ENCODE measurements at places on chromosomes 5 and 9.

DNA sequence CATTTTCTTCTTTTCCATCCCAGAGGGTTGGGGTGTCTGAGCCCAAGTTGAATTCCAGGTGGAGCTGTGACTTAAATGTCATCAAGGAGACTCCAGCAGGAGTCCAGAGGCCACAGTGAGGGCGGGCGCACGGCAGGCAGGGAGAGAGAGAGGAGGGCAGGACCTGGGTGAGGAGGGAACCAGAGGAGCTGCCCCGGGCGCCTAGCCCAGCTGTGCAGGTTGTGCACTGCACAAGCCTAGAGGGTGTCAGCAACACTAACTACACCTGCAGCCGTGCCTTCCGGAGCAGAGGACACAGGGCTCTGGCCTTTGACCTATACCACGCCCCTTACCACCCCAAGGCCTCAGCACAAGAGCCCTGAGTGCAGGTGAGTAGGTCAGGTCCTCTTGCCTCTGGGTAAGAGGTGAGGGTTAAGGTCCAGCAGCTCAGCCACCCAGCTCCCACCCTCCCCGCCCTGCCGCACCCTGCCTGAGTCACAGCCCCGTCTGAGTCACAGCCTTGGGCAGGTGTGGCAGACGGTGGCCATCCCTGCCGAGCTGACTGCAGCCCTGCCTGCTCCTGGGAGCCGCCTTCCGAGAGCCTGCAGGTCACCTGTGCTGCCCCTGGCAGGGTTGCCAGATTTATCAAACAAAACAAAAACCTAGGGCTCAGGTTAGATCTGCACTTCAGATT lies 6.4 kb upstream of the AGPAT2 start:
- no peak for DNase-seq

DNA sequence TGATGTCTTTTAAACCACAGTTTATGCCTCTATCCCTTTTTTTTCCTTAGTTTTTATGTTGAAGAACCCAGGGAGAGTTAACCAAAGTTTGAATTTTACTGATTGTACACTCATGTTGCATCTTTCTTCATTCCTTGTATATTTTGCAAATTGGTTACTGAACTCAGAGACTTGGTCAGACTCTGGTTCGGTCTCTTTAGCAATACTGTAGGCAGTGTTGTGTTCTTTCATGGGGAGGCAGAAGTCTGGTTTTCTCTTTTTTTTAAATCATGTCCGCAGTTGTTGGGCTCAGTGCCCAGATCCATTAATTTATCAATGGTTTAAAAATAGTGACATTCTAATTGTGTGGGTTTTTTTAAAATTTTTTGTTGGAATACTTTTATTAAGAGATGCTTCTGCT lies 23.4 kb downstream of the UBE2R2 start:
- no peak for DNase-seq

- no peak for DNase-seq
These were observed 76.2 kb downstream of the ARHGAP26 start for GRCh38 chr5:142846406-142846805.

GRCh38 chr5:146703499-146703898 lies 175.1 kb downstream of the PPP2R2B start:
- no peak for DNase-seq

DNA sequence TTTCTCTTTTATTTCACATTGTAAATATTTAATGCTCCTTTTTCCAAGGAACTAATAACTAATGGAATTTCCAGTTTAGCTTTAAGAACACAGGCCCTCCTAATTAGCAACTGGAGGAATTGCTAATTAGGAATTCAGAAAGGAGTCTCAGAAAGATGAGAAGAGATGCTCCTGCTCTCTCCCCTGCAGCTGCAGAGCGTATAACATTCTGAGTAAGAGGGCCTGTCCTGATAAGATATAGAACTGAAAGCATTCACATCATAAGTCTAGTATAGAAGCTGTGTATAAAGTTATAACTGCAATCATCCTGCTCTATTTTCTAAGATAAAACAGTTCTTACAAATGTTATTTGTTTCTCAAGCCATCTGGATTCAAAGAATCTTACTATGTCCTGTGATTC lies 83.2 kb downstream of the DTWD2 start:
- no peak for DNase-seq

DNA sequence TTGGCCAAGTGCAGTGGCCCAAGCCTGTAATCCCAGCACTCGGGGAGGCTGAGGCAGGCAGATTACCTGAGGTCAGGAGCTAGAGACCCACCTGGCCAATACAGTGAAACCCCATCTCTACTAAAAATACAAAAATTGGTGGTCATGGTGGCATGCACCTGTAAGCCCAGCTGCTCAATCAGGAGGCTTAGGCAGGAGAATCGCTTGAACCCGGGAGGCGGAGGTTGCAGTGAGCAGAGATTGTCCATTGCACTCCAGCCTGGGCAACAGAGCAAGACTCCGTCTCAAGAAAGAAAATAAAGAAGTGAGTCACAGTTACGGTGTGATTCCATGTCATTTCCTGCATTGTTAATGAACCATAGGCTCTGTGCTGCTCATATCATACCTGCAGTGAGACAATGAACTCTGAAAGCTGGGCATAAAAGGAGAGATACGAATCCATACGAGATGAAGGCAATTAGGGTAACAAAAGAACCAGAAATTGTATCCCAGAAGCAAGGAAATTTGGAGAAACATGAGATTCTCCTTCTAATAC lies 44.6 kb downstream of the TIMD4 start:
- DNase-seq, result no peak

DNA sequence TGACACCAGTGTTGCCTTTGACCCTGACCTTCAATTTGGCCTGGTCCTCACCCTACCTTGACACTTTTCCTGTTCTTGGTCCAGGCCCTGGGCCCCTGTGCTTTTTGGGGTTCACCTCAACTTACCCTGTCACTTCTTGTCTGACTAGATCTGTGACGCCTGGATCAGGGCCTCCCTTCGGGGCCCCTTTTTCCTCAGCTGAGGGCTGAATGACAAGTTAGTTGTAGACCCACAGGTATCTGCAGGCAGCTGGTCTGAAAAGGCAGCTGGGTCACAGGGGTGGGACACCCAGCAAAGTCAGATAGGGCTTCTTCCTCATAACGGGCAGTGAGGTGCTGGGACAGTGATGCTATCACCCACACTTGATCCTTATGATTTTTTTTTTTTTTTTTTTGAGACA lies 10.0 kb upstream of the MYORG start:
- no peak for DNase-seq

DNA sequence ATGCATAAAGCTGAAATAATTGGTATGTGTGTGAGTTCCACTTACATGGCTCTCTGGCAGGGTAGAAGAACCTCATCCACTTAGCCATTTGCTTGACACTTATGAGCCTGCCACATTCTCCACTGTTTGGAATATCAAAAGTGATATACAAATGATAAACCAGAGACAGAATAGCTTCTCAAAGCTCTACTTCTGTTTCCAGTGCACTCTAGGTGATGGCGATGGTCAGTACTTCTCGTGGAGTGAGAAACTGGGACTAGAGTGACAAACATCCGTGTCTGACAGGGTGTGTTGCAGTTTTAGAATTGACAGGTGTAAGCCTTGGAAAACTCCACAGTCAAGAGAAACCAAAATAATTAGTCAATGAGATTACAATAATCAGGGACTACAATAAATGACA lies 935.8 kb upstream of the TYRP1 start:
- DNase-seq, result no peak

DNA sequence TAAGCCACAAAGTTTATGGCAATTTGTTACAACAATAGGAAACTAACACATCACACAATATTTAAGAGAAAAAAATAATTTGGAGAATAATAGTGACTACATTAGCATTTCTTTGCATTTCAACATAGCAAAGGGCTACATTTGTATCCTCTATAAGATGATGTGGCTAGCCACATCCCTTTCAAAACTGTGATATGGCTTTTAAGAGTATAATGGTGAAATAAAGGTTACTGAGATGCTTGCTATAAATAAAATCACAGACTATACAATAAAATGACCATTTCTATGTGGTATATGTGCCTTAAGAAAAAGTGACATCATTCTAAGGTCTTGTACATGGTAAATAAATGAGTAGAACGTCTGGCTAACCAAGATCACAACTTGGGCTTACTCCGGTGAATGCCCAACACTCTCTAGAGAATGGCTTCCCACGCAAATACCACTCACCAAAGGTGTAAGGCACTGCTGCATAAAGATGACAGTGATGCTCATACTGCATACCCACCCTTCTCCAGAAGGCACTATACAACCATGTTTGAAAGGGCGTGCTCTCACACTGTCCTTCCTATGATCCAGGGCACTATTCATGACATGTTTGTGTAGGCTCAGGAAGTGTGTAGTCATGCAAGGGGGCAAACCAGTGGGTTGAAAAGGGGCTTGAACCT lies 286.5 kb downstream of the MLLT3 start:
- DNase-seq, result no peak

- no peak for DNase-seq
These were observed 3.7 kb downstream of the GALNT12 start for GRCh38 chr9:98811051-98811650.

GRCh38 chr5:175715627-175716522 lies 58.0 kb downstream of the HRH2 start:
- no peak for DNase-seq

- no peak for DNase-seq
These were observed 11.6 kb upstream of the WHRN start for GRCh38 chr9:114516913-114517312.

- DNase-seq, result no peak
These were observed 6.0 kb downstream of the POLR3G start for GRCh38 chr5:90480699-90481098.

GRCh38 chr5:16812911-16813310 lies 123.2 kb downstream of the MYO10 start:
- no peak for DNase-seq

DNA sequence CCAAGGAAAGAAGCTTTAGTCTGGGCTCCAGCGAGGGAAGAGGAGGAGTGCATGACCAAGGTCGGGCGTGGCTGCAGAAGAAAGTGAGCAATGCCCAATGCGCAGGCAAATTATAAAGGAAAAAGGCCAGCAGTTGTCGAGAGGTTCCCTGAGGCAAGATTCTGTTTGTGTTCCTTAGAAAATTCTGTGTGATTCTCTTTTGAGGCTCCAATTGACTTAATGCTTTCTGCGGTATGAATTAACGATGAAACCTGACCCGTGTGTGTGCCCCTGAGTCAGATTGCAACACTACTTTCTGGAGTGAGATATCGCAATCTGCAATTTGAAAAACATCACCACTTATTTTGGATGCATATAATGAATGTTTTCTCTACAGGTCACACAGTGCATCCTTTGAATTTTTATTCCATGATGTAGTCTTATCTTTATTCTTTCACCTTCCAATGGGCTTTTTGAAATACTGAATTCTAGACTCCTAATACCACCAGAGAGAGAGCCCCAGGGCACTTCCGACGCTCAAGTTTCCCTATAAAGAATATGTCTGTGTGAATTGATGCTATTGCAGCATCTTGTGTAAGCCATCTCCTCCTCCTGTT lies 117.9 kb upstream of the IL6ST start:
- no peak for DNase-seq

GRCh38 chr5:137199966-137200365 lies 299.2 kb downstream of the SPOCK1 start:
- DNase-seq, result no peak

DNA sequence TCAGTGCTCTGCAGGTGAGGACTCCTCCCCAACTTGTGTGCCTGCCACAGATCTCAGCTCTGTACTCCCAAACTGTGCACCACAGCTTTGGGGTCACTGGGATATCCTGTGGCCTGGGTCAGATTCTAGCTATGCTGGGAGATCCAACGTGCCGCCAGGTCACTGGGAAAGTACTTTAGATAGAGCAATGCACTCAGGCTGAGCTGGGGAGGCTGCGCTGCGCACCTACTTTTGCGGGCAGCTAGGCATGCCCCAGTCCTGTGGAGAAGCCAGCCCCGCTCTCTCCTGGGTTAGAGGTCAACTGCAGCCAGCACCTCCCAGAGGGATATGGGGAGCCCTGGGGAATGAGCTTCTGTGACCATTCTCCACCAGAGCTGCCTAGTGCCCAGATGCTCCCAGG lies 552.1 kb upstream of the CDH9 start:
- no peak for DNase-seq

DNA sequence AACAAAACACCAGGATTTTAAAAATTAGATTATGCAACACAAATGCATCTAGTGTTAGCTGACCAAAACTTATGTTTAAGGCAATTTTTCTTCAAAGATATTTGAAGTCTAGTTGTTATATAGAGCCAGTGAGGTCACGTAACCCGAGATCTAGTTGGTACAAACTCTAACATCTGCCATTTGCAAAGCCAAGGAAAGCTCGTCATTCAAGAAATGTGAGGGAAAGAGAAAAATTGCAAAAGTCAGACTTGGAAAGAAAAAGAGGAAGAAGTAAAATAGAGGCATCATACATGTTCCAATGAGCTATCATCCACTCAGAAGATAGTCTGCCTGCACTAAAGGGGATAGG lies 293.4 kb upstream of the PUM3 start:
- no peak for DNase-seq

DNA sequence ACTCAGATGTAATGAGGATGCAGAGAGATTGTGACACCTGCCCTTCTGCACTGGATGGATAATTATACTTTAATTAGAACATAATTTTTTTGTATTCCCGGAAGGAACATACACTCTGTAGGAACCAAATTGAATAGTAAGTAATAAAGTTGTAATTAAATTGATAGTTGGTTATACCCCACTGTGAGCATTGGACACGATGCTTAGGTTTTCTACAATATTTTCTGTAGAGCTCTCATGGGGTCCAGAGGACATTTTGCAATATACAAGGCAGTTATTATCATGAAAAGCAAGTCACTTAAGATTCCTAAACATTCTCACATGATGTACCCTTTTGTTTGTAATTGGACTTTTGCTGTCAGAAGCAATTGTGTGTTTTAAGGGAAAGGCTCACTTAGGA lies 63.4 kb downstream of the DIRAS2 start:
- no peak for DNase-seq

DNA sequence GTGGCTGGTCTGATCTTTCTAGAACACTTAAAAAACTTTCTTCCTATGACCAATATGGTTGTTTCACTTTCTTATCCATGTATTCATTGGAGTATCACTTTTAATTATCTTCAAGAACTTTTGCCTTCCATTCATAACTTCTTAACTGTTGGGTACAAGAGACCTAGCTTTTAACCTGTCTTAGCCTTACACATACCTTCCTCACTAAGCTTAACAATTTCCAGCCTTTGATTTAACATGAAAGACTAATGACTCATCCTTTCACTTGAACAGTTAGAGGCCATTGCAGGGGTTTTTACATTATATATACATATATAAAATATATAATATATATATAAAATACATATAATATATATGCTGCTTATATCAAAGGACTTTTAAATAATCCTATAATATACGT lies 57.9 kb downstream of the ABHD17B start:
- no peak for DNase-seq

- DNase-seq, result no peak
These were observed 6.6 kb downstream of the ARL10 start for GRCh38 chr5:176371621-176372539.

DNA sequence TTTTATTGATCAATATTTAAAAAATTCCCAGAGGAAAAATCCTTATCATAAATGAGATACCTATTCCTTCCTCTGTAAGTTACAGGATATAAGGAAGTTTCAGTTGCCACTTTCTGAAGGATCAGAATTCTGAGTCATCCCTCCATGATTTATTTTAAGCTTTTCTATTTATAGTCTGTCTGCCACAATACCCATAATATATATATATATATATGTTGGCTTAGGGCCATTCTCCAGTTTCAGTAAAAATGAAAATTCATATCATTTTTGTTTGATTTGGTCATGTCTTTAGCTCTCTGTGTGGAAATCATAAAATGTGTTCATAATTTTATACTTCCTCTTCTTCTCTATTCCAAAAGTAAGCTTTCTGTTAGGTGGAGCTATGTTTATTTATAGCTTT lies 215.8 kb upstream of the CYLC2 start:
- DNase-seq, result no peak
